Left ventricle myocardium superior (tissue), 1 donor: ENCODE measurements at places on chromosomes 3 and 15.

DNA sequence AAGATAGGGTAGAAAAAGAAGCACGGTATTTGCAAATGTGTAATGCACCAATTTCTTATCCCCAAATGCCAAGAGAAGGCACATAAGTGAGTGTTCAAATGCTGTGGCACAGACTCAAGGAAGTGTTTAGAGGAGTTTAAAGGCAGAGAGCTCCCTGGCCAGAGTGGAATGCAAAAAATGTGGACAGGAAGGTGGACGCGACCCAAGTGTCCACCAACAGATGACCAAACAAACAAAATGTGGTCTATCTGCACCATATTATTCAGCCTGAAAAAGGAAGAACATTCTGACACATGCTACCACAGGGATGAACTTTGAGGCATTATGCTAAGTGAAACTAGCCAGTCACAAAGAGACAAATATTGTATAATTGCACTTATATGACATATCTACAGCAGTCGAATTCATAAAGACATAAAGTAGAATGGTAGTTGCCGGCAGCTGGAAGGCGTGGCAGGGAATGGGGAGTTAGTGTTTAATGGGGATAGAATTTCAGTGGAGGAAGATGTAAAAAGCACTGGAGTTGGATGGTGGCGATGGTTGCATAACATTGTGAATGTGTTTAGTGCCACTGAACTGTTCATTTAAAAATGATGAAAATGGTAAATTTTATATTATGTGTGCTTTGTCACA is 126.6 kb downstream of the SRGAP3 start:
- no peak for DNase-seq

GRCh38 chr3:71987089-71987735 is 202.3 kb upstream of the PROK2 start:
- DNase-seq: no peak

- DNase-seq: no peak
Observed at GRCh38 chr15:47340571-47340920, 376.8 kb upstream of the SEMA6D start.

DNA sequence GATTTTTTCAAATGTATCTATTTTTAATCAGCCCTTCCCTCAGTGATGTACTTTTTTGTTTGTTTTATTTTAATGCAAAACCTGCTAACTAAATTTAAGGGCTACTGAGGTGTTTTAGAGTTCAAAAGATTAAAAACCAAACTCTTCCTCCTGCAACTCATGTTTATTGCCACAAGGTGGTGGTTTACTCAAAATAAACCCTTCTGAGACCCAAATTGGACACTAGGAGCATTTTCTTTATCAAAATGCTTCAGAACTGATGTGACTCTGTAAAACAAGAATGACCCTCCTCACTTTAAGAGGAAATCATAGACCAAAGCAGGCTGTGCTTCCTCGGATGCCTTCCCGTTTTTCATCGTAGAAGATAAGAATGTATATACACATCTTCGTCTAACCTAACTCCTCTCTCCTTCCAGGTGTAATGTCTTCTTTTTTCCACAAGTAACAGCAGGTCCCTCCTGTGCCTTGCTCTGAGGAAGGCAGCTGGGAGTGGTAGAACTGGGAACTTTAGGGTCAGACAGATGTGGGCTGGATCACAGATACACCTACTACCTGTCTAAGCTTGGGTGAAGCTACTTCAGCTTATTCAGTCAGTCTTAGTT is 2.9 kb upstream of the NME9 start:
- DNase-seq: no peak

DNA sequence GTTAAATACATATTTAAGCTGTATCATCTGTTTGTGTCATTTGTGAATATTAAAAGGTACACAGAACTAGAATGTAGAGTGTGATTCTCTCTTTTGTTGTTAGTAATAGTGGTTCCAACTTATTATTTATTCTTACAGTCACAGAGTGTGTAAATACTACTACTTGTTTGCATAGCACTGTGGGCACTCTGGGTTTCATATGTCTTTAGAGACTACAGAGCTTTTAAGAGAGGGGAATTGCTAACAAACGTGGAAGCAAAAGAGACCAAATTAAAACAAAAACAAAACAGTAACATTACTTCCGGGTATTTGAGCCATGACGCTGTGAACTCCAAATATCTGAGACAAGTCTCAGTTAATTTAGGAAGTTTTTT is 828.0 kb upstream of the DPPA4 start:
- no peak for DNase-seq

- no peak for DNase-seq
Observed at GRCh38 chr3:106518516-106518915, 649.7 kb upstream of the CBLB start.

DNA sequence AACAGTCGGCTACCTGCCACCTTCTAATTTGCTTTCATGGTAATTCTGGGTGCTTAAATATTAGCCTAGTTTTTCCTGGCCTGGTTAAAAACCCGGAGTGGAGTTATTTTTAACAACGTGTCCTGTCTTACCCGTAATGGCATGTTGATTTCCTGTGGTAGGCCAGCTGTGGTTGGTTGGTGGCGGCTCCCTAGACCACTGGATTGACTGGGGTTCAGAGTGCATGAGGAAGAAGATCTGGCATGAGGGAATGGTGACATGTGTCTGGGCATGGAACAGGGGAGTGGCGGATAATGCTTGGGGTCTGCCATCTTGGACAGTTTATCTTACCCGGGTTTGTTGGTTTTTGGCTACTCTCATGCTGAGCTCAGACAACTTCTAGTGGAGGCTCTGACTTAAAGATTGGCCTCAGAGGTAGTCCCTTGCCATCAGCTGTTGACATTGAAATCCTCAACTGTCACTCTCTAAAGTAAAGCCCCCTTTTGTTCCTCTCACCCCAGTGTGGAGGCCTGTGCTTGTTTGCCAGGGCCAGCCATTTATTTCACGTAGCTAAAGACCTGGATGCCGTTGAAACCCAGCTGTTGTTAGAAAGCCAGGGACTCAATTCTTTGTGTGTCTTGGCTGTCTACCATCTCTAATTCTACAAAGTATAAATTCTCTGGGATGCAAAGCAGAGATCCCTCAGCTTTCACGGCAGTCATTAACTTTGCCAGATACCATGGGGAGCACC is 81.6 kb downstream of the DNASE1L3 start:
- no peak for DNase-seq

DNA sequence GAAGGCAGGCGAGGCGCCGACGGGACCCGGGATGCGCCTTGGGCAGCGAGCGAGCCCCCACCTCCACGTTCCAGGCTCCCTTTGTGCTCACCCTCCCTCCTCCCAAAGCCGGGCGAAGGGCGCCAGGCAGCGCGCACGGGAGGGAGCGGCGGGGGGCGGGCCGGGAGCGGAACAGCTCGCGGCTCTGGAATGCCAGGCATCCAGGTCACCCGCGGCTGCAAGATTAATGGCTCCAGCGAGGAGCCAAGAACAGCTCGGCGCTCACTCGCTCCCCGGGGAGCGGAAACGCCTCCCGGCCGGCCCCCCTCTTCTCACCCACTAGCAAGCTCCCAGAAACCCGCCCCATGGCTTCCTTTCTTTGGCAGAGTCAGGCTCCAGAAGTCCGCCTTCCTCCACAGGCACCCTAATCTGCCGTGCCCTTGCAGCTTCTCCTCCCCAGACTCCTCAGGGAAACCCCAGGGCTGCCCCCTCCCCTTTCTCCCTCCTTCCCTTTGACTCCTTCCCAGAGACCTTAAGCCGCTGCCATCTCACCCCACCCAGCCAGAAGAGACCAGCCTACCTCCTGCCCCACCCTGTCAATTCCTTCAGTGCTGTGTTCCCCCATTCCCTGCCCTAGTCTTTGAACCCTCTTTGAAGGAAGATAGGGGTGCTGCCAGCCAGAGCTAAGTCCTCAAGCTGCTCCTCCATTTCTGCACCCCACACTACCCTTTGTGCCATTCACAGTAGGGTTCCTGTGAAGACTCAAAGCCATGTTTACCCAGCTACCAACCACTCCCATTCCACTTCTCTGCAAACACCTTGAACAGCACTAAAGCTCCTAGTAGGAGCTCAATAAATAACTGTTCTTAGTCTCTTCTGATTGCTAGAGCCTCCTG is 9.9 kb downstream of the AMOTL2 start:
- peak; percentile 95 for DNase-seq

DNA sequence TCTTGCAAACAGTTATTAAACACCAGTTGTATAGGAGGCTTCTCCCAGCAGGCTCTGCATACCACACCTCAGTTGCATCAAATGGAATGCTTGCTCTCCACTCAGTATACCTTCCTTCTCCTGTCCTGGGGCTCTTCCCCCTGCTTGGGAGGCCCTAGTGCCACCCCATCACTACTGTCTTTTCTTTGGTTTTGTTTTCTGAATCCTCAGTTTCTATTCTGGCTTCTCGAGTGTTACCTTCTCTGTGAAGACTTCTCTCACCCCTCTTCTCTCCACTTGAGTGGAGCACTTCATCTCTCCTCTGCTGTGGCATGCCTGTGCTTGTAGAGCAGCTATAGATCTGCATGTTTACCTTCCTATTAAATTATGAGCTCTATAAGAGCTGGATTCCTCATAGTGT is 75.7 kb upstream of the TPRG1 start:
- no peak for DNase-seq

GRCh38 chr3:143974271-143975238 is 2.9 kb downstream of the DIPK2A start:
- no peak for DNase-seq

DNA sequence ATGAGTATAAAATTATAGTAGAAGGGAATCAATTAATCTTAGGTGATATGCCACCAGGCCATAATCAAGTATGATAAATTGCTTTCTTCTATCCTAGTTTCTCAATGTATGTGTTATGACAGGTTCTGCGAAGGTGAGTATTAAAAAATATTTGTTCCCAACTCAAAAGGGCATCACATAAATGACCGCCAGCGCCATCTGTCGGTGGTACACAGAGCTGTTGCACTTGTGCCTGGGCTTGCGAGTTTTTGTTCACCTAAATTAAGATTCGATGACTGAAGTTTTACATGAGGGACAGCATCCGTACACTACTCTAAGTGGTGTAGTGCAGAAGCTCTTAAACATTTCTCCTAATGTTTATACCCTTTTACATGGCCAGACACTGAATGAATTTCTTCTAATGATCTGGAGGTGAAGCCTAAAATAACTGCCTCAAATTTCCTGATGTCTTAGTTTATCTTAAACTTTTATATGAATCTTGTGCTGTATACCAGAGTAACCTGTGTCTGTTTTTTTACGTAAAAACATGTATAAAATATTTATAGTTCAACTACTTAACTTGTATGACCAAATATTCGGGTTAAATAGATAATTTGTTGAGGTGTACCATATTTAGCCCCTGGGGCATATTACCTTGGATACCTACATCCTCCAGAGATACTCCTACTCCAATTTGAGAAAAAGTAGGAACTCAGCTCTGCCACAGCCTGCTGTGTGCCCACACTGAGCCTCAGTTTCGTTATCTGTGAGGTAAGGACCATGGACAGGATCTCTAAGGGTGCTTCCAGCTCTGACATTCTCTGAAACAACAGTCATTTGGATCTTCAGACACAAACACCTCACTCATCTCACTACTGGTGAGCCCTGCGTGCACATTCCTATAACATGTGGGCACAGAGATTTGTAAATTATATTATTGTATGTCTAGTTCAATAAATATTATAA is 365.6 kb downstream of the MAGI1 start:
- peak; percentile 81 for DNase-seq

DNA sequence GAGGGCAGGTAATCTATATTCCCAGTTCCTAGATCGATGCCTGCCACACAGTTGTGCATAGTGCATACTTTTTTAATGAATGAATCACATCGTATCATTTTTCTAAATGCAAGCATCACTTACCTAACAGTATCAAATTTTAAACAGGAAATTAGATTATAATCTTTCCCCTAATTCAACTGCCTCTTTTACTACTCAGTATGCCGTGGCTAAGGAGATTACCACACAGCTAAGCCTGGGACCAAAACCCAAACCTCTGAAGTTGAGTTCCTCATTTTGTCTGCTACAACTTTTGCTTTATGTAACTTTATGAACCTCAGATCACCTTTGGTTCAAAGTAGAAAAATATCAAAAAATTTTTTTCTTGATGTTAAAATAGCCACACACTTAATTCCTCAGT is 53.2 kb upstream of the FNDC3B start:
- no peak for DNase-seq

GRCh38 chr15:31273258-31273941 is 53.2 kb upstream of the KLF13 start:
- no peak for DNase-seq

DNA sequence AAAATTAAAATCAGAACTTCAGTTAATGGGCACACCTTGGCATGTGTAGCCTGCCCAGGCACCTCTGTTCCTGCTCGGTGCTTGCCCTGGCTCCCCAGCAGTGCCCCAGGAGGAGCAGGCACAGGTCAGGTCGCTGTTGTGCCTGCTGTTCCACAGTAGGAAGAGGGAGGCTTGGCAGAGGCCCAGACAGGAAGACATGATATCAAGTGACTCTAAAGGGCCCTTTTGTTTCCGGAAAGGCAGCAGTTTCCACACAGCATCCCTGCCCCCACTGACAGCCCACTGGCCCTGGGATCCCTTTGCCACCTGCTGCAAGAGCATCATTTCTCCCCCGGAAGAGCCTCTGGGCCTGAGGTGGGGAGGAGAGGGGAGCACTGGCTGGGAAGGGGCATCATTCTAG is 40.5 kb upstream of the HES1 start:
- DNase-seq: peak; percentile 63

DNA sequence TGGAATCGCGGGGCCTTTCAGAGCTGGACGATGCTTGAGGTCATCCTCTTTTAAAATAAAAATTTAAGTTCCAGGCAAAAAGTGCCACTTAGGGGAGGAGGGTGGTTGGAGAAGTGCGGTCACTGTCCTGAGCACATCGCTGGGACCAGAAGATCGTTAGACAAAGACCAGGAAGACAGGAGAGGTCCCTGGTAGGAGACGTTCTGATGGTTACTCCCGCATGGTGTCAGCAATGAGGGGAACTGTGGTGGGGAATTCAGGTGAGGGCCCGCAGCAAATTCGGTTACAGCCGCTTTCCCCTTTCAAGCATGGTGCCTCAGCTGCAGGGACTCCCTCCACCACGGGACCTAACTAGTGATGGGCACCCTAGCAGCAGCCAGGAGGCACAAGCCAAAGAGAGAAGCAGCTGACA is 1.0 kb upstream of the ISY1 start:
- DNase-seq: no peak

DNA sequence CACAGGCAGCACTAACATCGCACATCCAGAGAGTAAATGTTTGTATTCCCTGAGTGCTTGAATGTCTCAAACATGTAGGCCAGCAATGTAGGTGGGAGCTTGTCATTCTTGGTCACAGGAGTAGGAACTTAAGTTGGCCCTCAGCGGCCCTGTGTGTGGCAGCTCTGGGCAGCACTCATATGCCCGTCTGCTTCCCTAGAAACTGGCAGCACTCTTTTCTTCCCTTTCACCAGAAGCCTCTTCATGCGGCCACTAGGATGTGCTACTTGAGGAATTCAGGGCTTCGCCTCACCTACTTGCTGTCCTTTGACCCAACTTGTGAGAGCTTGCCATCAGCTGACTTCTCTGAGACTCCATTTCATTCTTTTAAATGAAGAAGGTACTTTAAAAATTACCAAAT is 69.5 kb downstream of the TIPARP start:
- DNase-seq: no peak

DNA sequence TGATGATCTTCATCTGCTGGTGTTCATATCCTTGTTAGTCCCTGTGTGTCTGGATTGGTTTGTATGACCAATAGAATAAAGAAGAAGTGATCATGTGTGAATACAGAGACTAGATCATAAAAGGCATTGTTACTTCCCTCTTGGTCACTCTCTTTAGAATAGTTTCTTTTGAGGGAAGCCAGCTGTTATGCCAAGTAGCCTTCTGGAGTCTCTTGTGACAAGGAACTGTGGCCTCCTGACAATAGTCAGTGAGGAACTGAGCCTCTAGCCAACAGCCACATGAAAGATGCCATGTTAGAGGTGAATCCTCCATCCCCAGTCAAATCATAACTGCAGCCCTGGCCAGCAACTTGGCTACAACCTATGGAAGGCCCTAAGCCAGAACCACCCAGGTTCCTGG is 63.0 kb upstream of the SMAD3 start:
- no peak for DNase-seq

GRCh38 chr3:134242649-134243617 is 7.7 kb downstream of the RYK start:
- DNase-seq: no peak
